ENCODE measurements at places on chromosomes 4 and X.

GRCh38 chr4:8550691-8551090, 29.5 kb upstream of the GPR78 start:
- no peak for DNase-seq

DNA sequence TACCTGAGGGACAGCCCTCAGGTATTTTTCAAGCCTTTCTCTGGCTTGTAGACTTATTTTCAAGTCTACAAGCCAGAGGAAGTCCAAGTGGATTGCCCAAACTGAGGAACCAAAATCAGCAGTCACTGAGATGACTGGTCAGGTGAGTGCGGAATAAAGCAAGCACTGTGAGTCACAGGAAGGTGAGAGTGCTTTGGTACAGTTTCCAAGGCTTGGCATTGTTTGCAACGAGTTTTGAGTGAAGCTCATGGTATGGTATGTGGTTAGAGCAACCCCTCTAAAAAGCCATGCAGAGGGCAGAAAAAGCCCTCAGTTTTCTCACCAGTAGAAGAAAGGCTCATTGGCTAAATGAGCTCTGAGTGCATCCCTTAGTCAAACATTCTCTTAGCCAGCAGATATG, 112.8 kb upstream of the EOLA2 start:
- no peak for DNase-seq

DNA sequence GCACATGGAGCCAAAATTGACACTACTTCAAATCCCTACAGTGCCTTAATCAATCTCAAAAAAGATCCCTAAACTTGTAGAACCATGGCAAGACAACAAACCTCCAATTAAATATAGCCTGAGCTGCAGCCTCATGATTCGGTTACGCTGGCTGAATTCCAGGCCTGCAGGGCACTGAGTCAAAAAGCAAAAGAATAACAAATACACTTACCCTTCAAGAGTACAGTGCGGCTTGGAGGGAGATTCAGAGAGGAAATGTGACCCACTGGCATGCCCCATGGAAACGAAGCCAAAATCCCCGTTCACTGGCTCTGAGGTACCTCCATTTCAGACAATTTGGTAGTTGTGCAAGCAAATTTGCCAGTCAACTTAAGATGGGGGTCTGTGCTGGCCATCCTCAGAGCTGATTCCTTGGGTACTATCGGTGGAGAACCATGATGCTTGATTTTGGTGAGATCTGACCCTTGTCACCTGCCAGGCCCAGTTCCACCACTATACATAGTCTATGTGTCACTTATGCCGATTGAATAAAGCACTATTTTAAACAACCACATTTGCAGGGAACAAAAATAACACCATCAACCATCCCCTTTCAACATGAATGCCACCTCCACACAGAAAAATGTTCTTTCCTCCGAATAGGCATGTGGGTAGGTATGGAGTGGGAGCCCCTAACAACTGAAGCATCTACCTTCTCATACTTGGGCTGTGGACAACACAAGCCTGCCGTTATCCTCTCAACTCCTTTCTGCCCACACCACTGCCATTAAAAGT, 2.1 kb downstream of the C4orf54 start:
- no peak for DNase-seq

GRCh38 chrX:49000636-49001035, 1.4 kb downstream of the GRIPAP1 start:
- DNase-seq: no peak

DNA sequence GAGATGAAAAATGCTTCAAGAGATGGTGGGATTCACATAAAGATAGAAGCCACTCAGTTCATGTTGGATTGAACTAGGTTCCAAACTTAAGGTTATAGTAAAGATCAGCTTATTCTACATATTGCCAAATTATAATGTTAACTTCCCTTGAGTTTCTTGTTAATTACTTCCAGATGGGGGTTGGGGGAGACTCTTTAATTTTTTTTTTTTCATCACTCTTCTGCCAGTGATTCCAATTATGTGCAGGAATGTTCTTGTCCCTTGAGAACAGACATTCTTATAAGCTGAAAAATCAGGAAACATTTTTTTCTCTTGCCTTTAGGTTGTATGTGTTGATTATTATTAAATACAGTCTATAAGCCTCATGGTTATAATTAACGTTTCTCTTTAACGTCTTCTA, 30.0 kb downstream of the MND1 start:
- no peak for DNase-seq

GRCh38 chr4:17109126-17109525, 210.7 kb upstream of the LDB2 start:
- no peak for DNase-seq
